Right renal cortex interstitium (tissue), 3 donors: ENCODE measurements at places on chromosomes 1 and 21.

DNA sequence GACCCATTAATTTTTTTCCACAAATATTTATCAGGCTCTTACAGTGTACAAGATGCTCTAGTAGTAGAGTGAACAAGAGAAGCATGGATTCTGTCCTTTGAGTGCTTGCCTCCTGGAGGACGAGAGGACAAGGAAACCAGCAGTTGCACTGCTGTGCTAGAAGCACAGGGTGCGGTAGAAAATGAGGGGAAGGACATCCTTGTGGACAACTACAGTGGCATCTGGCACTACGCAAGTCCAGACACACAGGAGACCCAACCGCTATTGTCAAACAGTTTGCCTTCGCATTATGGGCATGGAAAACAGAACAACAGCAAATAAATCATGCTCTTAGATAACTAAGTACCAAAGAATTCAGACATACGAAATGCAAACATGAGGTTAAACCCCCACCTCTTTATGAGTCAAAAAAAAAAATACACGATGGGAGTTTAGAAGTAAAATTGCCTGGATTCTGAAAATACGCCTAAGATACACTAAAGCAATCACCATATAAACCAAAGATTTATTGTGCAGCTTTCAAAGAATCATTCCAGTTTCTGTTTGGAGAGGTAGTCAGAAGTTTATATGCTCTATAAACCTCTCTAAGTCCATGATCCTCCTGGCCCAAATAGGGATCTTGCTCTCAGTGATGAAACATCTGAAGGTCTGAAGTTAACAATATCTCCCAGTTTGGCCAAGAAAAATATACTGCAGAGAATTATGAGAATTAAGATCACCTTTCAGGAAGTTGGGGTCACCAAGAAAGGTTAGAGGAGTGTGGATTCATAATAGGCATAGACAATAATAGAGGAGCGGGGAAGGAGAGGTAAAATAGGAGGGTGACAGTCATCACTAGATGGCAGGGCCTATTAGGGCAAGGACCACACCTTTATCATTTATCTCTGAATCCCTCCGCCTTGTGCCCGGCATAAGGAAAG lies 307.8 kb downstream of the NFIA start:
- no peak for DNase-seq

DNA sequence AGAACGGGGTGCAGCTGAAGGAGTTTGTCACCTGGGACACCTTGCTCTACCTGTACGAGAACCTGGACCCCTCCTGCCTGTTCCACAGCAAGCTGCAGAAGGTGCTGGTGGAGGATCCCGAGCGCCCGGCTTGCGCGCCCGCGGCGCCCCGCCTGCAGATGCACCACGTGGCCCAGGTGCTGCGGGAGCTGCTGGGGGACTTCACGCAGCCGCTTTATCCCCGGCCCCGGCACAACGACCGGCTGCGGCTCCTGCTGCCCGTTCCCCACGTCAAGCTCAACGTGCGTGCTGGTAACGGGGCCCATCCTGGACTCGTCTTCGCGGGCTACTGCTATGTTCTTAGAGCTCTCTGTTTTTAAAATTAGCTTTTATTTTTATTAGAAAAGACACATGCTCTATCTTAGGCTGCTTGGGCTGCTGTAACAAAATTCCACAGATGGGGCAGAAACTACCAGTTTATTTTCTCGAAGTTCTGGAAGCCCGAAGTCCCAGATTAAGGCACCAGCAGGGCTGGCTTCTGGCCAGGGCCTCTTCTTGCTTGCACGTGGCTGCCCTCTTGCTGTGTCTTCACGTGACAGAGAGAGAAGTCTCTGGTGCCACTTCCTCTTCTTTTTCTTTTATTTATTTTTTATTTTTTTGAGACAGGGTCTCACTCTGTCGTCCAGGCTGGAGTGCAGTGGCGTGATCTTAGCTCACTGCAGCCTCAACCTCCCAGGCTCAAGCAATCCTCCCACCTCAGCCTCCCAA lies 38.1 kb downstream of the TRPM2 start:
- DNase-seq, result no peak

- DNase-seq, result no peak
These were observed 824 bp upstream of the IFI44L start for GRCh38 chr1:78619446-78619802.

GRCh38 chr21:32238063-32238462 lies 40.8 kb downstream of the MIS18A start:
- DNase-seq, result no peak

DNA sequence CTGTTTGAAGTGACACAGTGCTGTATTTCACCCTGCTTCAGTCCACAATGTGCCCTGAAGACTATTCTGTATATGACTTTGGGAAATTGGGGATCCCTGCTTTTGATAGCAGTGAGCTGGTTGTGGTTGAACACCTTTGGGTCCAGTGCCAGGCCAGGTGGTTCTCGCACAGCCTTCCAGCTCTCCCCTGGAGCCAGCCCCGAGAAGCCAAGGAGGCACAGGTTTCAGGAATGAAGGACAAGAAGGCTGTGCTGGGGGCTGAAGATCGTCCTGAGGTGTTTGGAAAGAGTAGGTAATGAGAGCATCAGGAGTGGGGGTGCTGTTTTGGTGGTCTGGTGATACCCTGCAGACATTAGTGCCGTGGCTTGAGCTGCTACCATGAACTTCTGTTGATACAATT lies 131.4 kb upstream of the COL6A1 start:
- DNase-seq, result no peak

GRCh38 chr1:7555391-7556185 lies 215.5 kb upstream of the VAMP3 start:
- no peak for DNase-seq

DNA sequence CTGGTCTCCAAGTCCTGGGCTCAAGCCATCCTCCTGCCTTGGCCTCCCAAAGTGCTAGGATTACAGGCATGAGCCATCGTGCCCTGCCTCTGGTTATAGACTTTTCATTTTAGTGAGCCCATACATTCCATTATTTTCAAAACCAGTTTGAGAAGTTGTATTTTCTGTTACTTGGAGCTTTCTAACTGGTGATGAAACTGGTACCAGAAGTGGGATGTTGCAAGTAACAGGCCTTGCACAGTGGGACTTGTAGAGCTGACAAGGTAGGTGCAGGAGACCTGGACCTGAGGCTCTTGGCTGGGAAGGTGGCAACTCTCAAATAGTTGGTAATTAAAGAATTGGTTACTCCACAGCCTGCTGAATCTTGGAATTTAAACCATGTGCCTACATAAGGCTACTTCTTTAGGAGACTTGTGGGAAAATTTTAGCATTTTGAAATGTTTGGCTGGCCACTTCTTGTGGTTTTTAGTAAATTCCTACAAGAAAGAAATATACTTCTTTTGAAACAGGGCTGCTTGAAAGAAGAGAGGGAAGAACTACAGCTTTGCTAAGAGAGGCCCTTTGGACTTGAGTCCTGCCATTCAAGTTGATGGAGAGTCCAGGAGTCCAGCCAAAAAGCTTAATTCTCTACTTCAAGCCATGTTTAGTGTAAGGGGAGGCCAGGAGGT lies 9.8 kb upstream of the ALPL start:
- DNase-seq, result no peak

GRCh38 chr1:42820813-42821212 lies 3.6 kb upstream of the SVBP start:
- no peak for DNase-seq

DNA sequence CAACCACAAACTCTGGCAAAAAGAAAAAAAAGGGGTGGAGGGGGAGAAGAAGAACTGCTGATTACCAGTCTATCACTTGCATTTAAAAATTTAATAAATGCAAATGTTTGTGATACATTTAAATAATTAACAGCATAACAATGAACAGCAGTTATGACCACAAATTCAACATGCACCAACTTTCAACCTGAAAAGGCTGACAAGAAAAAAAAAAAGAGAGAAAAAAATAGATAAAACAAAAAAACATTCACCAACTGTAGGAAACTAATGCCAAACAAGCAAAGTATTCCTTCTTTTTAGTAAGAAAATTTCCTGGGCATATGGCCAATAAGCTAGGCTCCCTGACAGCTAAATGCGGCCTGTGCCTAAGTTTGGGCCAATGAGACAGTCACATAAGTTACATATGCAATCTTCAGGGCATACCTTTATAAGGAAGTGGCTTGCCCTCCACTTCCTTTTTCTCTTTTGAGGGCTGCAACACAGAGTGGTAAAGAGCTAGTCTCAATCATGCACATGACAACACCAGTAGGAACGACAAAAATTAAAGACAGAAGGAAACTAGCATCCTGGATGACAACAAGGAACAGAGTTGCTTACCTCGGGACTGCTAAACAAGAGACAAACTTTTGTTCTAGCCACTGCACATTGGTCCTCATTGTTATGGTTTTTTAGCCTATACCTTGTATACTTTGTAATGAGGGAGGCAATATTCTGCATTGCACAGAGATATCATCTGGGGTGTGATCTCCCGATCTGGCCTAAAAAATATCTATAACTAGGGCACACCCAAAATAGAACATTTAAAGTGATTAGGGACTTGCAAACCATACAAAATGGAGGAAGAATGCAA lies 24.2 kb upstream of the PHTF1 start:
- no peak for DNase-seq

DNA sequence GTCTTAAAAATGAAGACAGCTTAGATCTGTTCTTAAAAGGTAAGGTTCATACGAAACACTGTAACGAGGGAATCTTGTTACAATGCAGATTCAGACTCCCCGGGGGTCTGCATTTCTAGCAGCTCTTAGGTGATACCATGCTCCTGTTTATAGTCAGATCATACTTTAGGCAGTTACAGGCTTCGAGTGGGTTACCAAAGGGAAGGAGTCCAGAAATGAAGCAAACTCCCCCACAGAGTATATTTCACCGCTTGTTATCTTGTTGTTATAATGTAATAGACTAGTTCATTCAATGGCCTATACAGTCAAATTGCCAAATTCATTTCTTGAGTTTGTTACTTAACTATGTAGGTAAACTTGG lies 601.1 kb downstream of the USP25 start:
- DNase-seq, result no peak

DNA sequence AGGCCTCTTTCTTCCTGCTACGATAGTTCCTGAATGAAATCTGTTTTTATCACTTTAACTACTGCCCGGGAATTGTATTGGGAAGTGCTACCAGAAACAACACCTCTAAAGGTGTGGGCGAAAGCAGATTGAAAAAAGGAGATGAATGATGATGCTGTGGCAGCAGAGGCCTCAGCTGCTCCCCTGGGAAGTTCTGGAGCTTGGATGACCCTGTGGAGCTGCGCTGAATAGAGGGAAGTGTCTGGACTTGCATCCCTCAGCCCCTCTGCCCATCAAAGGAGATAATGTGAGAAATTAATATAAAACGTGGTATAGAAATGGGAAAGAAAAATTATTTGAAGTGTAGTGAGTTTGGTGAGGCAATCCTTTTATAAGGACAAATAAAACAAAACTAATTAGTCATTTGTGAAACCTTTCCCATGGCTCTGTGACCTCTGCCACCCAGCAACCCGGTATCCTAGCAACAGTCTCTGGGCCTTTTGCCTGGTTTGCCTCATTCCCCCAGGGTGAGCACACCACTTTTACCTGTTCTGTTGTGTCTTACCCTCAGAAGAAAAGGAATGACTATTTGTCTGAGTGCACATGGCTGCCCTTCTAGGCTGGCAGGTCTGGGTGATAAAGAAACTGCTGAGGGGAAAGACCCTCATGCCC lies 21.3 kb downstream of the OVAAL start:
- DNase-seq, result no peak

DNA sequence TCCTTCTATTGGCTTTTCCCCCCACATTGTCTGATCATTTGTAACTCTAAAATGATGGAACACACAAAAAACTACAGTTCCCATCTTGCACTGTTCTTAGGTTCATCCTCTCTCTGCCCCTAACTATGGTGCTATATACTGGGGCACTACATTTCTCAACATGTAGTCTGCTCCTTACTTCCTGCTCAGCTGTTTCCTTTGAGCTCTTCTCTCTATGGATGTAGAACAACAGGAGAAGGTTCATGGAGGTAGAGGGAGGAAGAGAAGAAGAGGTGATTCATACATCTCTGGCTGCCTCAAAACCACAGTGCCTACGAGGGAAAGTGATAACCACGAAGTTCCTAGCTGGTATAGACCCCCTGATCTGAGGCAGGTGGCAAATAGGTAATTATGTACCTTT lies 7.0 kb upstream of the C1orf146 start:
- no peak for DNase-seq

DNA sequence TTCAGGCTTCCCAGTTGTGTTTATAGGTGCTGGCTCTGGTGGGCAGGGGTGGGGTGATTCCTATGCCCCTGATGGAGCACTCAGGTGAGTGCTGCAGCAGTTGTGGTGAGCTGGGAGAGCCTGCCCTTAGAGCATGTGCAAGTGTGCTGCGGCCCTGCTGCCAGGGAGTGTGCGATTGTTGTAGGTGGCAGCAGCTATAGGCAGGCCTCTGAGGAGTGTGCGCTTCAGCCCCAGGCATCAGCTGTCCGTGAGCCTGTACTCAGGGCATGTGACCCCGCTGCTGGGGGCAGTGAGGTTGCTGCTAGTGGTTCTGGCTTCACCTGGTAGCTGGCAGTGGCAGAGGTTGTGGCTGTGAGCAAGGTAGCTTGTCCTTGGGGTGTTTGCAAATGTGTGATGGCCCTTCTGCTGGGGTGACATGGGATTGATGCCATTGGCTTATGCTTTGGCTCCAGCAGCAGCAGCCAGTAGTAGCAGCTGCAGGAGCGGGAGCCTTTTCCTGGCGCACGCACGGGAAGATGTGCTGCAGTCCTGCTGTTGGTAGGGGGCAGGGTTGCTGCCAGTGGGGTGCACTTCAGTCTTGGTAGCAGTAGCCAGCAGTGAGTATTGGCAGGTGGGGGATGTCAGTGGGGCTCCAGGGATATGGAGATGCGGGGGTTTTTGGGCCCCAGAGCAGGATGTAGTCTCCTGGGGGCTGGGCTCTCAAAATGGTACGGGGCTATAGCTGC lies 37.7 kb downstream of the SYCP1 start:
- DNase-seq, result no peak

- DNase-seq, result no peak
These were observed 236.9 kb upstream of the DPYD start for GRCh38 chr1:98157524-98158313.

DNA sequence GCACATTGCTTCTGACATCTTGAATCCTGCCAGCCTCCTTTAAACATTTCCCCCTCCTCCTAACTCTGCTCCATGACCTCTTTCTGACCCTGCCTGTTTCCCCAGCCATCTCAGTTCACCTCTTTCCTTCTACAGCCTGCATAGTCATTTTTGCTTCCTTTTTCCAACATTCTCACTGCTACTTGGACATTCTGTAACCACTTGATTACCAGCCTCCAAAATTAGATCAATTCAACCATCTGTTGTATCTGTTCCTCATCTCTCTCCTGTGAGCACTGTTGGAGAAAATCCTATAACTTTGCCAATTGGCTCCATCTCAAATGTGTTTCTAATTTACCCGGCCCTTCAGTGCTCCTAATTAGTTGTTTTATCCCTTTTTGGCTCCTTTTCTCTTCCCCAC lies 27.5 kb upstream of the GPR88 start:
- DNase-seq, result no peak

- no peak for DNase-seq
These were observed 52.5 kb downstream of the LRIG2 start for GRCh38 chr1:113125517-113125916.

GRCh38 chr21:38392661-38393060 lies 105.6 kb downstream of the ERG start:
- DNase-seq, result no peak

- DNase-seq, result no peak
These were observed 405.7 kb downstream of the NTNG1 start for GRCh38 chr1:107546576-107546975.
